Stimulated activated CD4-positive, alpha-beta T cell treated with anti-CD3 and anti-CD28 coated beads, Interleukin-1b, Interleukin-23, amount 100 ng/mL, for 4 hours (primary cell): ENCODE measurements at places on chromosomes 1 and 21.

DNA sequence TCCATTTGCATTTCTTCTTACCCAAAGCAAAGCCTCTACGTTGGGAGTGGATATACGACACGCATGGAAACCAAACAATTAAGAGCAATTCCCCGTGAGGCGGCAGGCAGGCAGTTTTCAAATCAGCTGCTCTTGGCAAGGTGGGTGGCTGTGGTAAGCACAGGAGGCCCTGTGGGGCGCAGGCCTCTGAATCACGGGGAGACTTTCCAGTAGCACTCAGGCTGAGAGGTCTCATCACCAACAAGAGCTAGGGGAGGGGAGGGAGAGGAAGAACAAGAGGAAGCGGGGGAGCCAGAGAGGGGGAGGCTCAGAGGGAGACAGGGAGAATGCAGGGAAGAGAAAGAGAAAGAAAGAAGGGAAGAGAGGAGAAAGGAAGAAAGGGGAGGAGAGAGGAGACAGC, 56.4 kb downstream of the MT1HL1 start:
- no peak for DNase-seq

DNA sequence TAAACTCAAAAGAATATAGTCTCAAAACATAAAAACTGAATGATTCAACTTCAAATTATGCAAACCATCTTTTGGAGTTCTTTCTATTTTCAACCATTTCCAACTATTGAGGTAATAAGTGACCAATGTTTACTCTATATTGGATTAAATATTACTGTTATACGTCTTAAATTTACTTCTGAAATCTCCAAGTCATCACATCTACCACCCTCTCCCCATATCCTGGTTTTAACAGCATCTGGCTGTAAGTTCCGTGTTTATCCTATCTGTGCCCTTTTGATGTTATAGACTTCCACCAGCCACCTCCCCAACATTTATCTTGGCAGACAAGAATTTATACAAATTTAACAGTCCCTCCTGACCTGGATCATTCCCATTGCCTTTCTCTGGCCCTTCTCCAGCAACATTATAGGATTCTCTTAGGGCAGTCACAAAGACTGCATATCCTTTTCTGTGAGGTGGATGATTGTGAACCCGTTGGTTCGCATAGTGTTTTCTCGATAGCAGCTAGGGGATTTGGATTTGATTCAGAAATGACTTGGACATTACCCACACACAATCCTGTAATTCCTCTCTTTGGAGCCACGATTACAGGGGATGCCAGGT, 313.4 kb upstream of the FMN2 start:
- DNase-seq = no peak

GRCh38 chr1:201503397-201504176, 3.3 kb downstream of the CSRP1 start:
- DNase-seq = no peak

- DNase-seq = peak; percentile 1
These were observed 120.2 kb upstream of the KCNE2 start for GRCh38 chr21:34243562-34243961.

DNA sequence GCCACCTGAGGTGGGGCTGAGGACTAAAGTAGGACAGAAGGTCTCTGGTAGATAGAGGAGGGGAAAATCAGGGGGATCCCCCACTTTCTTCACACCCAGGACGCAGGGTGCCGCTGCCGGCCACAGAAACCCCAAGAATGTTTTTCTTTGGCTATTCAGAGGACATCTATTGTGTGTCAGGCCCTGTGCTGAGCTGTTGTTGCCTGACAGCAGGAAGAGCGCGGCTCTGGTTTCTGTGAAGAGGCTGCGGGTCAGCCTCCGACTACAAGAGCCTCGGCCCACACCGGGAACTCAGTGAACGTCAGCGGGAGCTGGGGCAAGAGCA, 407 bp upstream of the PIGV start:
- peak; percentile 44 for DNase-seq

DNA sequence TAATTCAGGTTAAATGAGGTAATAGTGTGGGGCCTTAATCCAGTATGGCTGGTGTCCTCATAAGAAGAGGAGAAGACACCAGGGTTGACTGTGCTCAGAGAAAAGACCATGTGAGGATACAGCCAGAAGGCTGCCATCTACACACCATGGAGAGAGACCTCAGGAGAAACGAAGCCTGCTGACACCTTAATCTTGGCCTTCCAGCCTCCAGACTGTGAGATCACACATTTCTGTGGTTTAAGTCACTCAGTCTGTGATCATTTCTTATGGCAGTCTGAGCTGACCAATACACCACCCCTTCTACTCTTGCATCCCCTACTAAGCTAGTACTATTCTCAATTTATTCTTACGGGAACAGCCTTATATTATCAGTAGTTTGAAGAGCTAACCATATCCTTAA, 310.0 kb downstream of the ZP4 start:
- no peak for DNase-seq

- DNase-seq = no peak
These were observed 55.2 kb upstream of the ARTN start for GRCh38 chr1:43878440-43878839.

DNA sequence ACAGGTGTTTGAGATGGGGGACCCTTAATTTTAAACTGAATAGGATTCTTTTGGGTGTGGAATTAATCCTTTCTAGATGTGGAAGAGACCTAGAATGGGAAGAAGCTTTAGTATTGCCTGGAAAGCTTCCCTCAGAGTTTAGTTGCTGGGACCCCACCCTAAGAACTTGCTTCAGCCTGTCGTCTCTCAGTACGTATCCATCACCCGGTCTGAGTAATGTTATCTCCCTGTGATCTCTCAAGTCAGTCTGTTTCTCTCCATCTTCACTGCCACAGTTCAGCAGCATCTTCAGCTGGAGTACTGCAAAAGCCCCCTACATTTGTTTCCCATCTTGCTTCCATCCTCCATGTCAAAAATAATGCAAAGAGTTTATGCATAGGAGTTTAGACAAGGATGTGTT, 28.9 kb downstream of the CNST start:
- no peak for DNase-seq

DNA sequence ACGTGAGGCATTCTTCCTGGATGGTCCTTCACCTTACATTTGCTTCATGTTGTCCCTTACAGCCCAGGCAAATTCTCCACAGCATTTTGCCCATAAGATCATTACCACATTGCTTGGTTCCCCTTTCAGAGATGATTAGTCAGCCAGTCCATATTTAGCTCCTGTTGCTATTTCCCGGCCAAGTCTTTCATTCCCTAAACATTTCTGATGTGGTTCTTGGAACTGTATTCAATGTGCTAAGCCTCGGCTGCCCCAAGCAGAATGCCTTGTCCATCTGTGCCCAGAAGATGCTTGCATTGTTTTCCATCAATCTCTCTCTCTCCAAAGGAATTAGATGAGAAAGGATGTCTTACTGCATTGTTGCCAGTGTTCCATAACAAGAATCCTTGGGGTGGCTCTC, 420.9 kb upstream of the CAMK1G start:
- DNase-seq = no peak

- DNase-seq = no peak
These were observed 13.4 kb downstream of the LAPTM5 start for GRCh38 chr1:30744060-30744756.

GRCh38 chr1:234528074-234528865, 49.3 kb upstream of the TARBP1 start:
- no peak for DNase-seq

DNA sequence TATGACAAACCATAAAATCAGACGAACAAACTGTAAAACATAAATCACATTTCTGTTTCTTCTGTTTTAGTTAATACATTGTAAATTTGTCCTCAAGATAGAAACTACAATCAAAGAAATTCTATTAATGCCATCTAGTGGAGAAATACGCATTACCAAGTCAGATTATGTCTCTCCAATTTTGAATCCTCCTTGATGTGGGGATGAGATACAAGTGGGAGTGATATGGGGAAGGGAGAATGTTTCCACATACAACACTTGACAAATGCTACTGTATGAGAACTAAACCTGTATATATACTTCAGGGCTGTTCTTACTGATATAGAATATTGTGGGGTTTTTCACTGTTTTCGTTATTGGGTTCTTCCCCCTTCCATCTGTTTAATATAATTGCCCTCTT, 2.6 kb downstream of the HFM1 start:
- DNase-seq = no peak

- DNase-seq = no peak
These were observed 544 bp downstream of the PPM1J start for GRCh38 chr1:112714313-112715263.

GRCh38 chr1:47023268-47024140, at the start of gene CYP4X1:
Gene CYP4X1 (plus strand): TSS chr1:47023669. CDS start chr1:47023818, 149 bp downstream.
- no peak for DNase-seq

DNA sequence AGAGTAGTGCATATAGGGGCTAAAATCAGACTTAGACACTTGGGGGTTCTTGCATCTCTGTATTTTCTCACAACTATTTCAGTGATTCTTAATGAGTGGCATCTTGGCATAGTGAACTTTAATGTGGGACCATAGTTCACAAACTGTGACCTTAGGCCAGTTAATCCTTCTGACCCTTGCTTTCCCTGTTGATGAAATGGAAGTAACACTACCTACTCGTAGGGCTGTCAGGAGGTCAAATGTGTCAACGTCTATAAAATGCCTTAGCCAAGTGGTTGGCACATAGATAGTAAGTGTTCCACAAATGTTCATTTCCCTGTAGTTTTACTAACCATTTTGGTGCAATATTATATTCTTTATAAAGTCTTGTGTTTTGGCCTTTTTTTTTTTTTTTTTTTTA, 49.4 kb downstream of the DYRK1A start:
- DNase-seq = no peak

GRCh38 chr1:159076438-159077119, at the start of gene AIM2:
Gene AIM2 (minus strand): TSS chr1:159076766. CDS start chr1:159073499, 3,267 bp downstream.
- DNase-seq = peak; percentile 41

GRCh38 chr1:246778663-246779062, 54.5 kb downstream of the SCCPDH start:
- no peak for DNase-seq

DNA sequence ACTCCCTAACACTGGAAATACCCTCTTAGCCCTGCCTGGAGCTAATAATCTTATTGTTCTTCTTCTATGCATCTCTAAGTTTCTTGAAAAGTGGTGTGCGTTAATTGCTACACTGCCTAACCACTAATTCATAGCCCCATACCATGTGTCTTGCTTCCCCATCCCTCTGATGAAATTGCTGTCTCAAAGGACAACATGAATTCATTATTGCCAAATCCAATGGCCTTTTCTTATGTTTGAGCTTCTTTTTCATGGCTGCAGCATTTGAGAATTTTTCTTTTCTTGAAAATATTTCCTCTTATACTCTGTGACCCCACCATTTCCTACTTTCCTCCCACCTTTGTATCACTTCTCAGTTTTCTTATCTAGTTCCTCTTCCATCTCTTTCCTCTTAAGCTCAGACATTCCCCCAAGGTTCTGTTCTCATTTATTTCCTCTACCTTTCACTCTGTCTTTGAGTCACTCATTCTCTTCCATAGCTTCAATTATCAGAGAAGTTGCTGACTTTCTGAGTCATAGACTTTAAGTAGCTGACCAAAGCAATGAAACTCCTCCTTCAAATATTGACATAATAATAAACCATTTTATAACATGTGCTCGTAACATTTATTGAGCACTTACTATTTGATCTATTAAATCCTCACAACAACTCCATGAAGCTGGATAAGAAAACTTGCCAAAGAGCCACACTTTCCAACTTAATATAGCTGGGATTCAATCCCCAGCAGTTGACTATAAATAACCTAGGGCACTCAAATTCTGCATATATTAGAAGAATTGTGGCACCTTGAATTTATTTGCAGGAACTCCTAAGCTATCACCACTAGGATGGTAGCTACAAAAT, 35.5 kb upstream of the ATP6V1G3 start:
- no peak for DNase-seq

- DNase-seq = no peak
These were observed 78.9 kb downstream of the UBE2U start for GRCh38 chr1:64282351-64282750.

DNA sequence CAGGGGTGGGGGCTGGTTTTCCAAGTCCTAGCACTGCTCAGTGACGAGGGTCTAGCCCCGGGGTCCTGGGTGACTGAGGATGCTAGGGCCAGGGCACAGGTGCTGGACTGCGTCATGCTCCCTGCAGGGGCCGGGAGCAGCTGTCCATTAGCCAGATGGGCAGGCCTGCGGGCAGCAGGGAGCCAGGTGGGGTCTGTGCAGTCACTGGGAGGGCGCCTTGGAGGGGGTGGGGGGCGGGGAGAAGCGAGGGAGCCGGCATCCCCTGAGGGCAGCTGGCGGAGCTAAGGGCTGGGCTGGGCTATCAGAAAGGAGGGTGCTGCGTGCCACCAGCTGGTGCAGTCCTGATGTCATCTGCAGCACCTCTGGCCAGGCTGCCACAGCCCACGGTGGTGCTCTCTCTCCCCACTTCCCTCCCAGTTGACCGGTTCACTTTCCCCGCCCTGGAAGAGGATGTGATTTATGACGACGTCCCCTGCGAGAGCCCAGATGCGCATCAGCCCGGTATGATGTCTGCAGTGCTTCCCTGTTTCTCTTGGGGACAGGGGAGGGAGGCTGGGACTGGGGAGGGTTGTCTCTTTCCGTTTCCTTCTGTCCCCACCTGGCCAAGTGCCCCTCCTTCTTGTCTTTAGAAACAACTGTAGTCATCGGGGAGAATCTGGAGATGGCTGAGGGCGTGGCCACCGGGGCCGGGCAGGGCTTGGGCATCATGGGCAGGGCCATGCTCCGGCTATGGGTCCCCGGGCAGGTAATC, 63.8 kb downstream of the ARHGEF10L start:
- DNase-seq = no peak

DNA sequence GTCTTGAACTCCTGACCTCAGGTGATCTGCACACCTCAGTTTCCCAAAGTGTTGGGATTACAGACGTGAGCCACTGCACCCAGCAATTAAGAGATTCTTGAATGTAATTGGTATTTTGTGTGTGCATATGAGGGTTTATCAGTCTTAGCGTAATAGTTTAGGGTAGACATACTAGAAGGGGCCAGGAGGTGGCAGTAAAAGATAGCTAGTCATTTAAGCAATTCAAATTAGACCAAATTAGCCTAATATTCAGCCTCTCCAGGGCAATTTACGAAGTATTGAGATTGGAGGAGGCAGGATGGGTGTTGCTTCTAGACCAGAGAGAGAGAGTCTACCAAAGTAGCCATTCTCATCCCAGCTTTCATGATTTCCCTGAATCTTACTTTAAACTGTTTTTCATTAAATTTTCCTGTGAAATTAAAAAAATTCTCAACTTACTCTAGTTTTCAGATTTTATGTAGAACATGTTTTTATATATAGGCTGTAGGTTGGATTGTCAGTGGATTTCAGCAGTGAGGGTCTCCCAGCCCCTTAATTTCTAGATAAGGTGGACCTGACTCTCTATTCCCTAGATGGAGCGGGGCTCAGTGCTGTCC, 119.7 kb downstream of the HHAT start:
- peak; percentile 27 for DNase-seq

DNA sequence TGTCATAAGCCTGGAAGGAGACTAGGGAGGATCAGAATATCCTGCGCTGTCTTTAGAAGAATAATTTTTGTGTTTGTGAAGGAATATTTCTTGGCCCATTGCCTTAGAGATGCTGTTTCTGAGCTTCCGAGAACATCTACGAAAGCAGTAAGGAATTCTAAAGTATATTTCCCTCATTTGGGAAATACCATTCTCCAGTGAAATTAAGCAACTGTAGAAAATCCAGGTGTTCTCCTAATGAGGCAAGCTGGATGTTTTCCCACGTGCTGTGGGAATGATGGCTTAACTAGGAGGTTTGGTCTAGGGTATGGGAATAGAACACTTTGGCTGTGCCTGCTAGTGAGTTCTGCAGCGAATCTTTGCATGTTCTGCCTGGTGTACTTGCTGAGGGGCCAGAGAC, 168.9 kb upstream of the KIAA0040 start:
- no peak for DNase-seq
